Activated CD4-positive, CD25-positive, alpha-beta regulatory T cell treated with anti-CD3 and anti-CD28 coated beads, Interleukin-2, amount 50 U/mL, for 24 hours (primary cell): ENCODE measurements at places on chromosomes 12 and 14.

- peak; percentile 21 for ATAC-seq
Observed at GRCh38 chr14:20681348-20682126, 2.8 kb upstream of the RNASE4 start.

DNA sequence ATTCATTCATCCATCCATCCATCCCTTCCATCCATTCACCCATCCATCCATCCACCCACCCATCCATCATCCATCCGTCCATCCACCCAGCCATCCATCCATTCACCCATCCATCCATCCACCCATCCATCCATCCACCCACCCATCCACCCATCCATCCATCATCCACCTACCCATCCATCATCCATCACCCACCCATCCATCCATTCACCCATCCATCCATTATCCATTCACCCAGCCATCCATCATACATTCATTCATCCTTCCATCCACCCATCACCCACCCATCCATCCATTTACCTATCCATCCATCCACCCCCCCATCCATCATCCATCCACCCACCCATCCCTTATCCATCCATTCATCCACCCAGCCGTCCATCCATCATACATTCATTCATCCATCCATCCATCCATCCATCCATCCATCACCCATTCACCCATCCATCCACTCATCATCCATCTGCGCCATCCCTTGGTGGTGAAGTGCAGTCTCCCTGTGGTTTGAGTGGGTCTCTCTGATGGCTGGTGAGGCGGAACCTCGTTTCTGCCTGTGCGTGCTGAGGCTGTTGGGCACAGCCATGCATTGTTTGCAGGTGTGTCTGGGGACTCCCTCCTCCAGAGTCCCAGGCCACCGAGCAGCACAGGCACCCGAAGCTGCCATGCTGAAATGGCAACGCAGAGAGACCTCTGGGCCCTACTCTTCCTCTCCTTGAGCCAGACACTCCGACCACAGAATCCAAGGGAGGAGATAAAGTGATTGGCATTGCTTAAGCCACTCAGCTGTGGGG lies 22.7 kb downstream of the NOC4L start:
- ATAC-seq = no peak

GRCh38 chr12:22746720-22747119 lies 121.7 kb downstream of the ETNK1 start:
- ATAC-seq = no peak

DNA sequence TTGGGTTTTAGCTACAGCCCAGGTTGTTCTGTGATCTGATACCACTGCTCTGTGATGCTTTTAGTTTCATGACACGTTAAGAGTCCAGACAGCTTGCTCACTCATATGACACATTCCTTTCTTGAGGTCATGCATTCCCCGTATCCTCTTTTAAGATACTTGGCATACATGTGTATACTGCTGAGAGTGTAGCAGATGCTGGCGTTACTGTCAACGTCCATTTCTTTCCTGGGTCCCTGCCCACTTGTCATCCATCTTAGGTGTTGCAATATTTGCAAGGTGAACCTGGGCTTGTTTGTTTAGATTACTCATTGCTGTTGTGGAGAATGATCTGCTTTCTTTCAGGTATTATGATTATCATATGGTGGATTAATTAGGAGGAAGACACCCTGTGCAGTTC lies 9.1 kb upstream of the EMP1 start:
- no peak for ATAC-seq

DNA sequence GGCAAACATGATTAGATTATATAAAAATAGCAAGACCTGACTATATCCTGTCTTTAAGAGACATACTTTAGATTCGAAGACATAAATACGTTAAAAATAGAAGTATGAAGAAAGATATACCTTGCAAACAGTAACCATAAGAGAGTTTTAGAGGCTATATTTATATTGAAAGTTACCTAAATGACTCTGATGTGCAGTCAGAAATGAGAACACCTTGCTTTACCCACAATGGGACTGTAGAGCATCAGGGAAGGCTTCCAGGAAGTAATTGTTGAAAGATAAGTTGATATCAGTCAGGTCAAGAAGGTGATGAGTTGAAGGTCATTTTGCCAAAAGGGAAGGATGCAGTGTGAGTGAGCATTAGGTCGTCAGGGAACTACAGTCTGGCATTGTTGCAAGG lies 110.2 kb downstream of the NEDD1 start:
- ATAC-seq = no peak

- ATAC-seq = no peak
Observed at GRCh38 chr12:19941096-19941495, 427.2 kb upstream of the PDE3A start.

- peak; percentile 91 for ATAC-seq
Observed at GRCh38 chr12:123106640-123107359, 44.1 kb downstream of the PITPNM2 start.

GRCh38 chr12:57803319-57803893 lies 15.1 kb downstream of the AVIL start:
- no peak for ATAC-seq

DNA sequence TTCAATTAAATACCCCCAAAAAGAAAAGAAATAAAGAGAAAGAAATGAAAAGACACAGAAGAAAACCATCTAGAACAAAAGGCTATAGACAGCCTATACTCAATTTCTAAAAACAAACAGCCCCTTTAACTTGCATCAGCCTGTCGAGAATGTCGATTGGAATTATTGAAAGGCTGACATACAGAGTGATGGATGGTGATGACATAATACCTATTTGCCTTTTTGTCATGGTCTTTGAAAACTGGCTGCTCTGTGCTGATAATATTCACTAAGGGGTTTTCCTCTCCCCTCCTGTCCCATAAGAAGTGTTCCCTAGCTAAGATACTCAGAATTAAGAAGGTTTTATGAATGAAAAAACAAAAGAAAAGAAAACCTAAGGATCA lies 393.7 kb downstream of the SOX5 start:
- ATAC-seq = no peak

GRCh38 chr12:50248411-50248810 lies 34.9 kb downstream of the LIMA1 start:
- ATAC-seq = no peak

DNA sequence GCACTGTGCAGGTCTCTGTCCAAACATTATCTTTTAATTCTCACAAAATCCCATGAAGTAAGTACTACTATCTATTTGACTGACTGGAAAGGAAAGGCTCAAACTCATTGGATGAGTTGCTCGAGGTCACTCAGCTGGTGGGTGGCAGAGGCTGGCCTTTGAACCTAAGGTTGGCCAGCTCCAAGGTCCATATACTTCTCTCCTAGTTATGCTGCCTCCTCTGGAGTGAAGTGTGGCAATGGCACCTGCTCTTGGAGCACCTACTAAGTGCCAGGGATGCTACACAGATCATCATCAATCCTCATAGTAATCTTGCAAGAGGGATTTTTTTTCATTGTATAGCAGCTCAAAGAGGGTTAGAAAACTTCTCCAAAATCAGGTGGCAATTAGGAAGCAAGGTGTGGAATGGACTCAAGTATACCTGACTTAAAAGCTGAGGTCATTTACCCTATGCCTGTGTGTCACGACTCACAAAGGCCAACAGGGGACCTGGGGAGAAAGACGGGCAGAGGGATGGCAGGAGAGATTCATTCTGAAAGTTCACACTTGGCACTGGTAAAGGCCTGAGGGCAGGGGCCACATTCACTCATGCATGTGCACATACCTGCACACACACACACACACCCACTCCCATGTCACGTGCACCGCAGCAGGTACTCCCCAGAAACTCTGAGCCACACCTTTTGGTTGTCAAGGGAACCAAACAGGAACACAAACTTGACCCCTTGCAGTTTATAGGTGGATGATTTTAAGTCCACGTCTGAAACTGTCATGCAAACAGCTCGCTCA lies 146.4 kb downstream of the FOXN3 start:
- ATAC-seq = peak; percentile 49

GRCh38 chr12:13102461-13103195 lies 839 bp downstream of the GSG1 start:
- ATAC-seq = no peak
